ENCODE measurements at places on chromosomes 1 and 21. TPM values are rescaled to one million over a fixed set of nuclear protein-coding genes. Genes with fewer than 3 reads are reported as not detected.

The S100A12 gene
- not detected for total RNA-seq

The OR2T2 gene
- not detected for total RNA-seq

The OPTC gene
- total RNA-seq: not detected

The PGLYRP3 gene
- total RNA-seq: not detected

The MATN1 gene
- 0.13 TPM for total RNA-seq

The DYNLT4 gene
- total RNA-seq: 0.22 TPM

The PPM1J gene
- 1.9 TPM for total RNA-seq

The GFI1 gene
- total RNA-seq: 0.07 TPM

The AADACL4 gene
- not detected for total RNA-seq

The AIM2 gene
- 0.29 TPM for total RNA-seq

The ZNF648 gene
- not detected for total RNA-seq

The DNAJC28 gene
- 2.3 TPM for total RNA-seq

The TFF1 gene
- not detected for total RNA-seq

The MFAP2 gene
- total RNA-seq: 13.6 TPM

The PTCH2 gene
- total RNA-seq: 0.13 TPM

The GPR37L1 gene
- not detected for total RNA-seq

The CELA3B gene
- 0.40 TPM for total RNA-seq

The SLC45A1 gene
- 0.57 TPM for total RNA-seq

The KLF18 gene
- total RNA-seq: not detected

The NR1I3 gene
- total RNA-seq: not detected

The PYCR2 gene
- total RNA-seq: 31.9 TPM

The WNT2B gene
- 3.1 TPM for total RNA-seq

The LZIC gene
- total RNA-seq: 47.2 TPM

The RSPH1 gene
- total RNA-seq: not detected

The DIO1 gene
- not detected for total RNA-seq

The FMO4 gene
- 0.65 TPM for total RNA-seq

The EVA1B gene
- 75.4 TPM for total RNA-seq

The C4BPB gene
- not detected for total RNA-seq

The APCS gene
- not detected for total RNA-seq

The C1orf116 gene
- total RNA-seq: not detected

The PKNOX1 gene
- 17.2 TPM for total RNA-seq

The HP1BP3 gene
- 329 TPM for total RNA-seq

The CACNA1E gene
- total RNA-seq: not detected

The TRABD2B gene
- total RNA-seq: not detected

The HAO2 gene
- total RNA-seq: not detected

The LRRC7 gene
- under 0.01 TPM for total RNA-seq

The OR2L3 gene
- not detected for total RNA-seq

The CD1C gene
- total RNA-seq: not detected

The CPTP gene
- 21.5 TPM for total RNA-seq

The BARHL2 gene
- not detected for total RNA-seq

The NHLH2 gene
- 0.07 TPM for total RNA-seq

The NEXN gene
- 6.1 TPM for total RNA-seq

The NEK2 gene
- 28.3 TPM for total RNA-seq

The C4BPA gene
- total RNA-seq: not detected

The FHL3 gene
- total RNA-seq: 27.7 TPM

The FAAH gene
- total RNA-seq: 0.27 TPM

The KIF14 gene
- 30.3 TPM for total RNA-seq

The OPRD1 gene
- total RNA-seq: not detected

The PDE4DIP gene
- total RNA-seq: 30.9 TPM

The SLC16A4 gene
- 9.6 TPM for total RNA-seq

The PLA2G2D gene
- not detected for total RNA-seq

The GJB5 gene
- total RNA-seq: not detected

The SLC30A10 gene
- not detected for total RNA-seq

The ZNF697 gene
- total RNA-seq: 18.0 TPM

The DNM3 gene
- total RNA-seq: 3.3 TPM

The DNALI1 gene
- 2.9 TPM for total RNA-seq

Data from thoracic aorta endothelial cell (primary cell).